ENCODE measurements at places on chromosomes 13 and 19.

GRCh38 chr13:111508164-111508870 lies 187.9 kb downstream of the TEX29 start:
- DNase-seq: no peak

DNA sequence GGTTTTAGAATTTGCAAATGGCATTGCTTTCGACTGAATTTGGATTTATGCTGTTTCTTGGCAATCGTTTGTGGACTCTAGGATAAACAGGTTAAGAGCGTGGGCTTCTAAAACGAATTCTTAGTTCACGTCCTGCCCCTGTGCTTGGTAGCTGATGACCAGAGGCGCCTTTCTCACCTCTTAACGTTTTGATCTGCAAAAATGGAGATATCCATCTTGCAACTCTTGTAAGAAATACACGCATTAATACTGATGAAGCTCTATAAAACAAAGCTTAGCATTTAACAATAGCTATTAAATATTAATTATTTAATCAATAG lies 580 bp upstream of the KATNAL1 start:
- no peak for DNase-seq

DNA sequence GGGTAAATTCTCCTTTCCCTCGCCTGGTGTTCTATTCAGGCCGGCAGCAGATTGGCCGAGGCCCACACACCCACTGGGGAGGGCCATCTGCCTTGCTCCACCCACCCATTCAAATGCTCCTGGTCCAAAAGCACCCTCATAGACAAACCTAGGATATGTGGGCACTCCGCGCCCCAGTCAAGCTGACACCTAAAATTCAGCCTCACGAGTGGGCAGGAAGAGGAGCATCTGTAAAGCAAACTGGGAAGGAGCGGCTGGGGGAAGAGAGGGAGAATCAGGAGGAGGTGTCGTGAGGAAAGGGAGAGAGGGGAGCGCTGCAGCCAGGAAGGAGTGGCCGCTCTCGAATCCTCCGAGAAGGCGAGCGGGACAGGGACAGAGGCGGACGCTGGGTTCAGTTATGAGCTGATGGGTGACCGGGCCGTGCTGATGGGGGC lies 136.9 kb downstream of the USP12 start:
- DNase-seq: no peak

- no peak for DNase-seq
Observed at GRCh38 chr13:98460516-98460915, 116.4 kb downstream of the STK24 start.

- DNase-seq: no peak
Observed at GRCh38 chr13:34547929-34548328, 394.1 kb upstream of the NBEA start.

DNA sequence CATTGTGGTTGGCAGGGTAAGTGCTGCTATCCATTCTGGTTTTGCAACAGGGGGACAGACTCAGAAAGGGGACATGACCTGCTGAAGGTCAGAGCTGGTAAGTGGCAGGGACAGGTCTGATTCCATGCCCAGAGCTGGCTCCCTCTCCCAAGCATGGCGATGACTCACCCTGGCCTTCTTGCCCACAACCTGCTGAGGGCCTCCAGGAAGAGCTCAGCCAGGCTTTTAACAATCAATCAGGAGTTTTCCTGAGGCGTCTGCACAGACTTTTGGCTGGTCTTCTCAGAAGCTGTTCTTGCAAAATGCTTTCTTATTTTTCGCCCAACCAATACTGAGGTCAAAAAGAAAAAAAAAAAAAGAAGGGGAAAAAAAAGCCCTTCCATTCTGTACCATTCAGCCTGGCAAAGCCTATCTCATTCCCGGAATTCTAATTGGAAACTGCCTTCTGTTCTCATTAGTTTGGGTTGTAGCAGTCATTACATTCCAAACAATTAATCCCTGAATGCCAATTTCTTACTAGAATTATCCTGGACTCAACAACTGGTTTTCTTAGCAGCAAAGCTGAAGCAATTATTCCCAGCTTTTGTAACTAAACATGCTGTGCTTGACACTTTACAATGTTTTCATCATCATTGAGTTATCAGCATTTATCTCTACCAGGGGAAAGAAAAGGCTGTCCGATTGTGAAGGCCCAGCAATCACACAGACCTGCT lies 17.7 kb downstream of the SIAH3 start:
- DNase-seq: no peak

DNA sequence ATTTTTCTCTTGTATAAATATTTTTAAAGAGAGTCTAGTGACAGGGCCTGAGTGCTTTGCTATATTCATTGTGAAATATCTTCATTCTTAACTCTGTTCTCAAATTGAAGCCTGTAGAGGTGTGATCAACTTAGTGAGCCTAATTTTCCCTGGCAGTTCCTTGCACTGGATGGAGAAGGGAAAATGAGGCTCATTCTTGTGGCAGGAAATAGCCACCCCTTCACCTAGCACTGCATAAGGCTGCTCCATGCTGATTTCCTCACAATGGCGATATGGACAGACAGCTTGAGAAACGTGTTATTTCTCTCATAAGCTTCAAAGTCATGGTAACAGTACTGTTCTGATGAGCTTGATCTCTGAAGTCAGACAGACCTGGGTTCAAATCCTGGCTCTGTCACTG lies 146.2 kb downstream of the AKAP11 start:
- DNase-seq: no peak

DNA sequence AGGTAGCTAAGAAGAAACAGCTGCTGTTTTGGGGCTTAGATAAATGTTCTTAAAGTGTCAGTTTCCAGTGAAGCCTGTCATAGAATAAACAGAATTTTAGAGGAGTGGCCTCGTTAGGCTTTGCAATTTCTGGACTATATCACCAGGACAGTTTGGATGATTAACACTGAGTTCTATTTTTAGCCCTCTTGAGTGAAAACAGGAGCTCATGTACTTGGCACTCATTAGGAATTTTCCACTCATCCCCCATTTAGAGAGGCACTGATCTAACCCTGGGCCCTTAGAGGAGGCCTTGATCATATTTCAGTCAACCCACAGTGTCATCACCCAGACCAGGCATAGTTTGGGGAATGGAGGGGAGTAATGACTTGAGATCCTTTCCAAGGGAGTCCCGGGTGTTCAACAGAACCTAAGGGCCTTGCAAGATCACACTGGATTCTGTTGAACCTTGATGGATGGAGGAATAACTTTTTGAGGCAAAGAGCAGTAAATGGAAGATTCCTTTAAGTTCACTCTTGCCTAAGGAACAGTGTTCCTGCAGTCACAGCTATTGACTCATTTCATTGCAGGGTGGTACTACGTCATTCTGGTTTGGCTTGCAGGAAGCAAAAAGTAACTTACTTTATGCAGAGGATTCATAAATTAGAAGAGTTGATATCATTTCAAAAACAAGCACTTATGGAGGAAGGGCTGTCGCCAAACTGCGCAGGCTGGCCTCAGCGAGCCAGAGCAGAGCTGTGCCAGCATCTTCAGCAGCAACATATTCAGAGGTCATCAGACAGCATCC lies 160.2 kb downstream of the SLC7A1 start:
- DNase-seq: no peak

DNA sequence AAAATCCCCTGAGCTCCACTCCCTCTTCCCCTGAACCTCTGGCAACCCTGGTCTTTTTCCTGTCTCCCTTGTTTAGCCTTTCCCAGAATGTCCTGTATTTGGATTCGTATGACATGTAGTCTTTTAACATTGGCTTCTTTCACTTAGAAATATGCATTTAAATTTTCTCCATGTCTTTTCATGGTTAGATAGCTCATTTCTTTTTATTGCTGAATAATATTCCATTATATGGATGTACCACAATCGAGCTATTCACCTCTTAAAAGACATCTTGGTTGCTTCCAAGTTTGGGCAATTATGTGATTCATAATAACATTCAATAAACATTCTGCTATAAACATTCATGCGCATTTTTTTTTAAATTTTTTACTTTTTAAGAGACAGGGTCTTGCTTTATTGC lies 99.6 kb upstream of the ZNF536 start:
- DNase-seq: no peak

DNA sequence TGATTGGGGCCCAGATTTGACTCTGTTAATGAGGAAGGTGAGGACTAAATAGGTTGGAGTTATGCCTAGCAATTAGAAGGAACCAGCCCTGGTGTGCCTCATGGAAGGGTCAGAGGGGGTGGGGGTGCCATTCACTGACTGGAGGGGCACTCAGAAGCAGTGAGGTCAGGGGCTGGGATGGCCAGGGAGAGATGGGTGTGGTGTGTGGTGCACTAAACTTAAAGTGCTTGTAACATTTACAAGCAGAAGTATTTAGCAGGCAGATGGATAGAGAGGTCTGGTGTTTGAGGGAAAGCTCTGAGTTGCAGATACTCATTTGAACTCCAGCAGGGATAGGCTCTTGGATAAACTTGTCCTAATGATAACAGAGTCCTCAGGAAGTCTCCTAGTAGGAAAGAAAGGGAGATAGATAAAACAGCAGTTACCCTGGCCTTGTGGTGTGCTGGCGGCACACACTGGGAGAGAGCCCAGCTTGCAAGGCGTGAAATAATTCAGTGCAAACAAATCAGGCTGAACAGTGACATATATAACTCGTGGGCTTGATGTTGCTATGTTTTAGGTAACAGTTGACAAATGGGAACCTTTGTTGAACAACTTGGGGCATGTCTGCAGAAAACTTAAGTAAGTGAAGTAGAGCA lies 20.0 kb upstream of the UPF3A start:
- no peak for DNase-seq

GRCh38 chr19:42028304-42029216 lies 34.5 kb upstream of the ATP1A3 start:
- no peak for DNase-seq

- no peak for DNase-seq
Observed at GRCh38 chr19:6778386-6778785, 5.9 kb downstream of the VAV1 start.

GRCh38 chr13:97226013-97226412 lies 3.9 kb downstream of the MBNL2 start:
- no peak for DNase-seq

GRCh38 chr13:53417601-53418000 lies 389.0 kb downstream of the OLFM4 start:
- DNase-seq: no peak

DNA sequence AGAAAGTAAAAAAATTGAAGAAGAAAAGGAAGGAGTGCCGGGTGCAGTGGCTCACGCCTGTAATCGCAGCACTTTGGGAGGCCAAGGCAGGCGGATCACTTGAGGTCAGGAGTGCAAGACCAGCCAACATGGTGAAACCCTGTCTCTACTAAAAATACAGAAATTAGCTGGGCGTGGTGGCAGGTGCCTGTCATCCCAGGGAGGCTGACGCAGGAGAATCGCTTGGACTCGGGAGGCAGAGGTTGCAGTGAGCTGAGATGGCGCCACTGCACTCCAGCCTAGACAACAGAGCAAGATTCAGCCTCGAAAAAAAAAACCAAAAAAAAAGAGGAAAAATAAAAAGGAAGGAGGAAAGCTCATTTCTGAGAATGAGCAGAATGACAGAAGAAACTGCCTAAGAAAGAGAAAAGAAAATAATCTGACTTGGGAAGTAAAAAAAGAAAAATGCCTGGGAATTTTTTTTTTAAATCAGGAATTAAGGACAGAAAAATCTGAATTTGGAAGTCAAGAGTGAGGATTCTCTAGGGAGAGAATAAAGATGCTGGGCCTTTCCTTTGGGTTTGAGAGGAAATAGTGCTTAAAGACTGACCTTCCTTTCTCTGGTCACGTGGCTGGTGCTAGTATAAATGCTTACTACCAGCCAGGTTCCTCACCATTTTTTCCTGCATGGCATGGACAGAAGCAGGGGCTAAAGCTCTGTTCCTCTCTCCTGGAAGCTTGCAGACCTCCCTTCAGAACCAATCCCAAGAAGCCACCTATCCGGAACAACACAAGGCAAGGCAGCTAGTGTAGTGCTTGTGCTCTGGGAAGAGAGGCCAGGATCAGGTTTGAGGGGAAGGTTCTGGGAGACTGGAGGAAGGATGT lies at the start of gene FFAR2:
FFAR2 (plus strand) TSS at position 652 of the 864 bp plus-strand sequence. CDS start 1,458 bp downstream, outside the sequence.
- no peak for DNase-seq

DNA sequence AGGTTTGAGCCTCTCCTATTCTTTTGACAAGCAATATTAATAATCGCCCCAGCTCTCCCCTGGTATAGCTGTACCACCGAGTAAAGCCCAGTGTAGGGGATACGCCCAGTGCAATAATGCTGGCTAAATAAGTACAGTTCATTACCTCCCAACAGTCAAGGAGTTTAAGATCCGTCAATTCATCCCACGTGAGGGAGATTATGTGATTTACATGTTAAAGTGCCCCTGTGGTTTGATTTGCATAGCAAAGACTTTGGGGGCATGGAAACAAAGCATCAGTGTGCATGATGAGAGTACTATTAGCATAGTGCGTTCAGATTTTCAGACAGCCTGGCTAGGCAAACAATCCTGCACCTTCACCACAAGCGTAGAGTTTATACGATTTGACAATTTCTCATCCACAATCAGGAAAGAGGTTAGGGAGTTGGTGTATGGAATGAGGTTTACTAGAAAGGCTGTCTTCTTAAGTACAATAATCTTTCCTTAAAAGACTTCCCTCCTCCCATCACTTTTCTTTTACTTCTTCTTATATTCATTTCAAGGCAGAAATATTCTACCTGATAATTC lies 754.0 kb downstream of the DIAPH3 start:
- no peak for DNase-seq

- DNase-seq: no peak
Observed at GRCh38 chr19:11365557-11366117, 8.8 kb upstream of the SWSAP1 start.

DNA sequence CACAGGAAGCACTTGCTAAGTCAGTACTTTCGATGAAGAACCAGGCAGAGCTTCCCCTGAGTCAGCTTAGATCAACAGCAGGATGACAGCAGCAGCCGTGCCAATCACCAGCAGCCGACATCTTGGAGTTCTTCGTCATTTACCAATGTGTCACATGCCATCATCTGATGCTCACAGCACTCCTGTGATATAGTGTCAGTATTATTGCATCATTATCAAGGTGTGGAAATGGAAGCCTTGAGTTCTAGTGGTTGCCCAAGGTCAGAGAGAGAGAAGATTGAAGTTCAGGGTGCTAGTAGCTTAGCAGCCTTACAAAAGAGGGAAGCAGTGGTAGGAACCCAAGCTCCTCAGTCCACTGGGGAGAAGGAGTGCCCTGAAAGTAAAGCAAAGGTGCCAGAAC lies 331.5 kb downstream of the ZNF536 start:
- no peak for DNase-seq

- no peak for DNase-seq
Observed at GRCh38 chr13:51647067-51647466, 62.8 kb downstream of the WDFY2 start.

- DNase-seq: no peak
Observed at GRCh38 chr19:38545596-38545995, 72.2 kb downstream of the MAP4K1 start.

GRCh38 chr13:52455677-52456041 lies 381 bp downstream of the CKAP2 start:
- DNase-seq: peak; percentile 66

- no peak for DNase-seq
Observed at GRCh38 chr13:30972888-30973377, 40.5 kb downstream of the TEX26 start.

GRCh38 chr19:35090506-35091214 lies 25.0 kb upstream of the FXYD3 start:
- DNase-seq: no peak

GRCh38 chr19:16496613-16496983 lies 404 bp downstream of the C19orf44 start:
- no peak for DNase-seq

- no peak for DNase-seq
Observed at GRCh38 chr19:18839465-18840287, 7.9 kb downstream of the UPF1 start.

- no peak for DNase-seq
Observed at GRCh38 chr13:43304945-43305344, 281.6 kb downstream of the DNAJC15 start.

Measured in activated CD4-positive, alpha-beta T cell treated with anti-CD3 and anti-CD28 coated beads for 1 hour (primary cell).